ENCODE measurements at places on chromosomes 7 and 10.

DNA sequence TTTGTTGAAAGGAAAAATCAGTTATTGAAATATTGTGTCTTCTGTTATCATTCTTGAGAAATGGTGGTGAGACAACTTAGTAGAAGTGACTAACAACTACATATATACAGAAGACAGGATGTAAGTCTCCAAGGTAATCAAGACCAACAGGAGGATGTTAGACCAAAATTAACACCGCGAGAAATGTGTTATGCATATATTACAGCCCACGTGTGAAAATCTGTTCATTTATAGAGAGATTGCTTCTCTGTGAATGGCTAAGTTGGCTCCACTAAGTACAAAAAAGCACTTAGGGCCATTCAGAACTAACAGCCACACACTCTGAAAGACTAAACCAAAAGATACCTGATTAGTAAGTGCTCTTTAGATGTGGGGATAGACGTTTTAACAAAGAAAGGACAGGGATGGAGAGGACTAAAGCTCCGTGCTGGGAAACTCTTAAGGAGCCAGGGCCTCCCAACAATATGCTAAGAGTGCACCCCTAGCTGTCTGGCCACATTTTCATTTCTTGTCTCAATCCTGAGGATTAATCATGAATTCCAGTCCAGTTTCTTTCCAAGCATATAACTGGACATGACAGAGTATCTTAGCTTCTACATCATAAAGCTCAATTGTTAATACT, 26.5 kb downstream of the HDAC9 start:
- no peak for DNase-seq

DNA sequence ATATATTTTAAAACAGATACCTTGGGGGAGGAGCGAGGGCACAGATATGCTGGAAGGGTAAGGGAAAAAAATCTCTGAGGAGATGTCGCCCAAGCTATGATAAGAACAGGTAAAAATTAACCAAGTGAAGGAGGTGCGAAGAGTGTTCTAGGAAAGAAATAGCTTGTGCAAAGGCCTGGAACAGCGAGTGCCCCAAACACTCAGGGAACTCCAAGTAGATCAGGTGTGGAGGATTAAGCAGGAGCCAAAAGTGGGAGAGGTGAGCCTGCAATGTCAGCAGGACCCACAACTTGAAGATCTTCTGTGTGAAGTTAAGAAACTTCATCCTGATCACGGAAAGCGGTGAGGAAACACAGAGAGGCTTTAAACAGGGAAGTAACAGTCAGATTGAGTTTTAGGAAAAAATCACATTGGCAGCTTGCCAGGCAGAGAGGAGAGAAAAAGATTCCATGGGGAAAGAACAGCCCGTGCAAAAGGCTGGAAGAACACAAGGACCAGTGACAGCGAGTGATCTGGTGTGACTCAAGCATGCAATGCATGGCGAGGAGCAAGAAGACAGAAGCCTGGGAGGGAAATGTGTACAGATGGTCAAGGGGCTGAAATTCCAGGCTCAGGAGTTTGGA, 30.7 kb downstream of the FGF8 start:
- DNase-seq = no peak

DNA sequence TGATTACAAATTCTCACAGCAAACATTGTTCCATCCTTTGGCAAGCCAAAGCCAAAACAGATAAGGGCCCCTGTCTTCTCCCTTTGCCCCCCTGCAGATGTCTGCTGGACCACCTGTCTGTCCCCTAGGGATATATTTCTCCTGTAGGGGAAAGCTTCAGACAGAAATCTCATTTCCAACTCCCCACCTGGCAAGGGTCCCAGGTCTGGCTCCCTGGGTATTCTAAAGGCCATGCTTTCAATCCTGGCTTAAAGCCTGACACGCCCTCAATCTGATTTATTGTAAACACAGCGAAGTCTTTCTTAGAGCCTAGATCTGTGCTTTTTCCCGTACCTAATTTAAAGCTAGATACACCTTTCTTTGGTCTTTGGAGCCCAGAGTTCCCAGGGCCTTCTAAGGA, 66.1 kb downstream of the KCNMA1 start:
- no peak for DNase-seq

DNA sequence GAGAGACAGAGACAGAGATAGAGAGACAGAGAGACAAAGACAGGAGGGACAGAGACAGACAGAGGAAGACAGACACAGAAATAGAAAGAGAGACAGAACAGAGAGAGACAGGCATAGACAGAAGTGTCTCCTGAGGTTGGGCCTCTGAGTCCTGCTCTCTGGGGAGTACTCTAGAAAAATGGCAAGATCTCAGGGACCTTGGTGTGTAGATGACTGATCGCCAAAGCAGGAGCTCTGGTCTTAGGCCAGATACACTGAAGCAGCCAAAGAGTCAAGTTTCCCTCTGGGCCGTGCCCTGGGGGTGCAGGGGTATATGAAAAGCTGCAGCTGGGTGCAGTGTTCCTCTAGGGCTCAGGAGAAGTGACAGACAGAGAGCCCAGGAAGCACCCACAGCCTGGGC, 176.6 kb upstream of the TNS3 start:
- no peak for DNase-seq

GRCh38 chr7:136993377-136993776, 124.9 kb downstream of the CHRM2 start:
- DNase-seq = no peak

- DNase-seq = no peak
These were observed 56.2 kb upstream of the APBB1IP start for GRCh38 chr10:26381986-26382385.

GRCh38 chr10:114652402-114653368, 5.4 kb downstream of the ABLIM1 start:
- no peak for DNase-seq

GRCh38 chr7:143305423-143306070, 10.4 kb upstream of the CLCN1 start:
- peak; percentile 75 for DNase-seq

GRCh38 chr10:33180390-33180789, 154.1 kb downstream of the NRP1 start:
- no peak for DNase-seq

DNA sequence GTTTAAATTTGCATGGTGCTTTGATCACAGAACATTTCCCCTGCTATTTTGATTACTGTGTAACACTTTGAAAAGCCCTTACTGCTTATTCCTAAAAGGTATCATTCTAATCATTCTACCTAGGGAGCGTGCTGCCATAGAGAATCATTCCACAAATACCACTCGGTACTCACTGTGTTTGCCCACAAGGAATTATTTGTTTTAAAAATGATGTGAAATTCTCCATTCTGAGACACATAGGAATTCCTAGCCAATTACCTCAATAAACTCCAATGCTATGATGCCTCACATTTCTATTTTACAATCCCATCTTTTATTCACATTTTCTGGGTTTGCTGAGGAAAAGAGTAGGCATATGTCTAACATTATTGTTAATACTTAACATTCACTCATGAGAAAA, 16.2 kb upstream of the TES start:
- no peak for DNase-seq

- no peak for DNase-seq
These were observed 25.0 kb upstream of the CNNM1 start for GRCh38 chr10:99303899-99304861.

GRCh38 chr7:101952355-101953247, 135.2 kb downstream of the CUX1 start:
- DNase-seq = no peak

GRCh38 chr7:25579778-25580075, 351.4 kb upstream of the NPVF start:
- DNase-seq = no peak

DNA sequence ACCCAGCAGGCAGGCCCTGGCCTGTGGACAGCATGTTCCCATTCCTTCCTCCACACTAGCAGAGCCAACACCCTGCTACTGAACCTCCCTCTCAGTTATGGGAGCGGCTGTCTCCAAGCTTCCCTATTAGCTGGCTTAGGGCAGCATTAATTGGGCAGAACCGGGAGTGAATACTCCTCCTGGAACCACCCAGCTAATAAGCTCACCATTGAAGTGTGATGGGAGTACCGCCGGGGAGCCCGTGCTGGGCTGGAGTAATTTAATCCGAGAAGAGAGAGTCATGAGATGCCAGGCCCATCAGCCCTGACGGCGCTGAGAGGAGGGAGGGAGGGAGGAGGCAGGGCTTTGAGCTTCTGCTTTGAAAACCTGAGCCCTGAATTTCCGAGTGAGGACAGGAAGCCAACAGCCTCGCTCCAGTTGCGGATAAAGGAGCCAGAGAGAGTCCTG, 31.8 kb upstream of the ELFN1 start:
- DNase-seq = no peak

DNA sequence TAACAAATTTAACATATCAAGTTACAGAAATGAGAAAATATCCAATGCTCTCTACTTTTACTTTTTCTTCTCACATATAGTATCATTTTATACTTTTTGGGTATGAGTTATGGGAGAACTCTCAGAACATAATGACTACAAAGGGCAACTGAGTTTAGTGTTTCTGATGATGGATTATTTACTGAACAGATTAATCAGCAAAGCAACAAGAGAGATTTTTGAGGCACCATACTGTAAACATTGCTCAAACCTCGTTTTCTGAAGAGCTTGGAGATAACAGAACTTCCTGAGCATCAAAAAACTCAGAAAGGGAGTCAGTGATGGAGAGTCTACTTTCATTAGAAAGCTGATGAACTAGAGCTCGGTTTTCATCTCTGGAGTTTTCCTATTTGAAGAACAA, 84.8 kb upstream of the GSDME start:
- no peak for DNase-seq

- DNase-seq = peak; percentile 70
These were observed 597 bp downstream of the ZNF277 start for GRCh38 chr7:112206991-112207592.

- no peak for DNase-seq
These were observed 60.1 kb downstream of the IFIT5 start for GRCh38 chr10:89474452-89474851.

DNA sequence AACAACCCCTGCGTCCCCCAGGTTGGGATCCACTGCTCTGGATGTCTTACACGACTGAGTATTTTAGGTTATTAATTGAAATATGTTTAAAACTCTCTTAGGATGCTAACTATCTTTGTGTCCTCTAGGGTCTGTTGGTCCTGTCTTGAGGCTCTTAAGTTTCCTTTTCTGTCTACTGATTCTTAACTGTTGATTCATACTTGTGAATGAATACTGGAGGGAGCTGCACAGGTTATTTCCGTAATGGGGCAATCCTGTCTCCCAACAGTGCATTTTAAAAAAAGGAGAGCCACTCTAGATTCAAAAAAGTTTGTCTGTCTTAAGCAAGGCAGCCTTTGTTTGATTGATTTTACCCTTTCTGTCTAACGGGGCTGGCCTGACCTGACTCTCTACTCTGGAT, 237.6 kb upstream of the POM121L12 start:
- DNase-seq = no peak

GRCh38 chr7:15652776-15653290, 33.6 kb downstream of the MEOX2 start:
- no peak for DNase-seq

DNA sequence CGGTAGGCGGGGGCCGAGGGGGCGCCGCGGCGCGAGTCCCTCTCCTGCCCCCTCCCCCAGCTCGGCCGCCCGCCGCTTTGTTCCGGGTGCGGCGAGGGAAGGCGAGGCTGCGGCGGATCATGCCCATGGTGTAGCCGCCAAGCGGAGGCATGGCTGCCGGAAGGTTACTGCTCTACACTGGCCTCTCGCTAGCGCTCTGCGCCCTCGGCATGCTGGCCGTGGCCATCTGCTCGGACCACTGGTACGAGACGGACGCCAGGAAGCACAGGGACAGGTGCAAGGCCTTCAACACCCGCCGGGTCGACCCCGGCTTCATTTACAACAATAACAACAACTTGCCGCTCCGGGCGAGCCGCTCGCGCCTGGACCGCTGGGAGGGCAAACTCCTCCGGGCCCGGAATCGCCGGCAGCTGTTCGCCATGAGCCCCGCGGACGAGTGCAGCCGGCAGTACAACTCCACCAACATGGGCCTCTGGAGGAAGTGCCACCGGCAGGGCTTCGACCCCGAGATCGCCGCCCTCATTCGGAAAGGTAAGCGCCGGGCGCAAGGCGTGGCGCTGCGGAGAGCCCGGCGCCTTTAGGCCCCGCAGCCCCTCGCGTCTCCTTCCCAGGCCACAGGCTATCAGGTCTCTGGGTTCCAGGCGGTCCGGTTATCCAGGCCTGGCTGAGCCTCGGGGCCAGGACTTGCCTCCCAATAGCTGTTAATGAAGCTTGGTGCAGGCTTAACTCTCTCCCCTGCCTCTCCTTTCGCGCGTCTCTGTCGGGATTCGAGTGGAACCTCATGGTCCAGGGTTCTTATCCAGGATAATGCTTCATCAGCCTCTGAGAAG, 513 bp downstream of the TMEM178B start:
- DNase-seq = peak; percentile 88

GRCh38 chr7:130063036-130063435, 7.3 kb upstream of the KLHDC10 start:
- DNase-seq = peak; percentile 21

- no peak for DNase-seq
These were observed 31.4 kb downstream of the CCNJ start for GRCh38 chr10:96074776-96075175.

DNA sequence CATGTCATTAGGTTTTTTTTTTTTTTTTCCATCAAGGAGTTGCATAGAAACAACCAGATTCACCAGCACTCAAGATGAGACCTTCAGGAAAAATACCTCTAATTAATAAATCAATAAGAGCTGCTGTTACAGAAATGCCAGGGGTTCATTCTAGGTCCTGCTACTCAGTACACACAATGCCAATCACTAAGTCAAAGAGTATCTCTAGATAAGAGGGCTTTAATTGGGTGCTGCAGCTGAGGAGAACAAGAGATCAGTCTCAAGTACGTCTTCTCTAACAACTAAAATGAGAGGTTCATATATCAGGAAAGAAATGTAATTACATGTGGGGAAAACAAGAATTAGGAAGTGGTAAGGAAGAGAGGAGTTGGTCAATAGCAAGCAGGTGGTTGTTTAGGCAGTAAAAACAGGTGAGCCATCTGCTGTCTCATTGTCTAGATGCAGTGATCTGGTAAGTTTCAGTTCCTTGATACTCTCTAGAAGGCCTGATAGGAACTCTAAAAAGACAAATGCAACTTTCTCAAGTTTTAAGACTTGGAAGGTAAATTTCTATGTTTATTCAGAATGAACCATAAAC, 272.9 kb upstream of the ZWINT start:
- peak; percentile 1 for DNase-seq

GRCh38 chr10:75402486-75403143, 1.1 kb upstream of the ZNF503 start:
- peak; percentile 94 for DNase-seq

DNA sequence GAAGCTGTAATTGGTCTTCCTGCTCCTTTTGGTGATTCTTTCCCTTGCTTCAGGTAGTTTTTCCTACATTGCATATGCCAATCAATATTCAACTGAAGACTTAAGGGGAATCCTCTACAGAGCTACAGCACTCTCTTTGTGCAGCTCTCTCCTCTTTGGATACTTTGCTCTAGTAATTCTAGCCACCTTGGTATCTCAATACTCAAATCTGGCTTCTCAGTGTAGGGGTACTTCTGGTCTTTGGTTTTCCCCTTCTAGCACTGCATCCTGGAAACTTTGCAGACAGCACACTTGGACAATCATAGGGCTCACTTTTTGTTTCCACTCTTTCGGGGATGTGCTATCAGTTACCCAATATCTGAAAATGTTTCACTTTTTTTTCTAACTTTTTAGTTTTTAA, 9.9 kb downstream of the PHTF2 start:
- DNase-seq = no peak

- DNase-seq = peak; percentile 83
These were observed 809 bp upstream of the OGA start for GRCh38 chr10:101818872-101819633.

- DNase-seq = no peak
These were observed 131.4 kb upstream of the ZMIZ1 start for GRCh38 chr10:78937393-78937792.

Measured in NCI-H526 (cell line).